Stimulated activated CD8-positive, alpha-beta memory T cell treated with anti-CD3 and anti-CD28 coated beads, Interleukin-15, amount 100 ng/mL, for 48 hours (primary cell): ENCODE measurements at places on chromosomes 11 and 22.

DNA sequence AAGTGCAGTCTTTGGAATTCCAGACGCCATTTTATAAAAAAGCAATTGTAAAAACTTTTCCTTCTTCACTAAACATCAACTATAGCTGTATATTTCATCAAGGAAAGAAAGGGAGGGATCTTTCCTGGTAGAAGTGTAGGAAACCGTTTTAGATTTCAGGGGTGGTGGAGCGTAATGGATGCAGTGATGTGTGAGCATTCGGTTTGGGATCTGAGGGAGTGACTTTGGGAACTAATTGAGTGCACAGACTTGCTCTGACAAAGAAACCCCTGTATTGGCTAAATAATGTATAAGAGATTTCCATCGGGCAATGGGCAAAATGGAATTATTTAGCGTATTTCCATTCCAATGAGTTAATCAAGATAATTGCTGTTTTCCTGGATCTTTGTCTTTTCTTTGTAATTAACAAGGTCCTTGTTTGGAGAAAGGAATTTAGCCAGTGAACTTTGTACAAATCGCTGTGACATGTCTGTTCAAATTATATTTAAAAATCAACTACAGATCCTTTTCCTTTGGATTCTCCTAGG, 125.0 kb upstream of the NARS2 start:
- DNase-seq, result no peak

DNA sequence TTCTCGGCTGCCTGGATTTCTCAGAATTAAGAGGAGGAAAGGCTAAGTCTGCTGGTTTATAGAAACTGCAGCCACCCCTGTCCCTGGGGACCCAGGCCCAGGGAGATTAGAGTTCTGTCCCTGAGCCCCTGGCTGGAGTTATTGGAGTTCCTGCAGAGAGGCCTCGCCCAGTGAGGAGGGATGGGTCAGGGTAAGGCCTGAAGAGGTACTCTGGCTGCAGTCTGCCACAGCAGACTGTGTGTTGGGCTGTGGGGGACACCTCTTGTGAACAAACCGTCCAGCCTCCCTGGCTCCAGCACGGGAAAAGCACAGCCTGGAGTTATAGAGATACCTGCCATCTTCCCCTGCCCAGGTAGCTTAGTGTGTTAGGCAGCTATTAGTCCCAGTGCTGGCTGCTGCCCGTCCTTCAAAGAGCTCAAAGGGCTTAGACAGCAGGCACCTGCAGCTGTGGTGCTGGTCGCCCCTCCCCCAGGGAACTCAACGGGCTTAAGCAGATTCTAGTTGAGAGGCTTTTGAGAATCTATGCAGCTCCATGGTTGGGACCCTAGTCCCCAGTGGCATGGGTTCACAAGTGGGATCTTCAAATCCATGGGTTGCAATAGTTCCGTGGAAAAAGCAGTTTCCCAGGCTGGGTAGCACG, 36.6 kb upstream of the MUC15 start:
- no peak for DNase-seq

GRCh38 chr11:131904756-131905155, 534.3 kb downstream of the NTM start:
- no peak for DNase-seq

- DNase-seq, result no peak
Measured at GRCh38 chr11:45252134-45252856, 33.8 kb downstream of the SYT13 start.

- DNase-seq, result no peak
Measured at GRCh38 chr11:132101881-132102280, 731.5 kb downstream of the NTM start.

DNA sequence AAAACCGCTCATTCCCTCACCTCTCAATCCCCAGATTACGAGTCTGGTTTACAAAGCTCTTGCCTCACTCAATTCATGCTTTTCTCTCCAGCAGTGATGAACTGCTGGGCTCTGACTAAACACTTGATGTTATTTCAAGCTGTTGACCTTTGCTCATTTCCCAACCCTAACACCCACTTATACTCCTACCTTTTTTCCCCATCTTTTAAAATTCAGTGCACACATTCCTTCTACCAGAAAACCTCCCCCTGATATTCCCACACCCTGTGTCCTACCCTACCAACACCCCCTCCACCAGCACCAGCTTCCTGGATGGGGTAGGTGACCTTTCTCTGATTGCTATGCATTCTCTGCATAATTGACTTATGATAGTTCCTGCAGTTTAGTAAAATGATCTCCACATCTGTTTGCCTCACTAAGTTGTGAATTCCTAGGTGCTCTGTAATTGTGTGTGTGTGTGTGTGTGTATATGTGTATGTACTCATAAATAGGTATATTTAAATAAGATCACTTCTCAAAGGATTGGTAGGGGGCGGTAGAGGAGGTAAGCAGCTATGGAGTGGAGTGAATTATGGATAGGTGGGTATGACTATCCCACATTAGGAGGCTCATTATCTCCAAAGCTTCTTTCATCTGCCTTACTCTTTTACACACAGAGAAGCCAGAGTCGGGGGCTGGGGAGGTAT, 842 bp downstream of the HEPACAM start:
- no peak for DNase-seq

GRCh38 chr11:12110714-12111548, 541 bp downstream of the MICAL2 start:
- DNase-seq, result no peak

DNA sequence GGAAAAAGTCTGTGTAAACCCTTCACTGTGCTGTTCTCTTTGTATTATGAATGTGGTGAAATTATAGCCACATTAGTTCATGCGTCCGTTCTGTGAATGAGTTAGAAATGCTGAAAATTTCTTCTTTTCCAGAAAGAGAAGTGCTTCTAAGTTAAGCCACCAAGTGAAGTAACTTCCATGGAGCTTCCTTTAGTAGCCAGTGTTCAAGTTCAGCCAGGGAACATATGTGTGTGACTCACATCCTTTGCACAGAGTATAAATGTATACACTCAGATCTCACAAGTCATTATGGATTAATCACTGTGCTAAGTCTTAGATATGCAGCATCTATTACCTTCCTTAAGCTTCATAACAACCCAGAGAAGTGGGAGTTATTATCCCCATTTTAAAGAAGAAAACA, 3.1 kb upstream of the MMP8 start:
- DNase-seq, result no peak

DNA sequence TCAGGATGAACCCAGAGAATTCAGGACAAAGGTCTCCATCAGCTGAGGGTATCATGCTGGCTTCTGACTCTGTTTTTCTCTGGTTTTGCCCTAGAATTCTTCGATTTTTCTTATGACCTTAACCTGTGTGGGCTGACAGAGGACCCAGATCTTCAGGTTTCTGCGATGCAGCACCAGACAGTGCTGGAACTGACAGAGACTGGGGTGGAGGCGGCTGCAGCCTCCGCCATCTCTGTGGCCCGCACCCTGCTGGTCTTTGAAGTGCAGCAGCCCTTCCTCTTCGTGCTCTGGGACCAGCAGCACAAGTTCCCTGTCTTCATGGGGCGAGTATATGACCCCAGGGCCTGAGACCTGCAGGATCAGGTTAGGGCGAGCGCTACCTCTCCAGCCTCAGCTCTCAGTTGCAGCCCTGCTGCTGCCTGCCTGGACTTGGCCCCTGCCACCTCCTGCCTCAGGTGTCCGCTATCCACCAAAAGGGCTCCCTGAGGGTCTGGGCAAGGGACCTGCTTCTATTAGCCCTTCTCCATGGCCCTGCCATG, 16.8 kb downstream of the SERPING1 start:
- no peak for DNase-seq

DNA sequence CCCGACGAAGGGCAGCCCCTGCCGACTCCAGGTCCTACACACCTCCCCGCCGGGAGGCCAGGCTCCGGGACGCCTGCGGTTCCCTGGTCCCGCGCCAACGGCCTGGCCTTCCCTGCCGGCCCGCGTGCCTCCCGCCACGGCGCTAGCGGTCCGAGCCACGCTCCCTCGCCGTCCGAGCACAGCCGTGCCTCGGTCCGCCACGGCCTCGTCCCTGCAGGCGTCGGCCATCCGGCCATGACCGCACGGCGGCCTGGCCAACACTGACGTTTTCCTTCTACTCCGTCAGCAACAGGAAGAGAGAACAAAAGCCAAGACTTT, 532 bp downstream of the EIF4G2 start:
- no peak for DNase-seq

- DNase-seq, result no peak
Measured at GRCh38 chr11:20707876-20708275, 38.5 kb downstream of the NELL1 start.

- DNase-seq, result no peak
Measured at GRCh38 chr11:67293090-67293489, 4.0 kb downstream of the ANKRD13D start.

- no peak for DNase-seq
Measured at GRCh38 chr11:132674151-132674550, 858.1 kb downstream of the OPCML start.

GRCh38 chr11:131371791-131372104, 1.3 kb downstream of the NTM start:
- no peak for DNase-seq

GRCh38 chr11:111400595-111400994, 21.5 kb upstream of the POU2AF1 start:
- no peak for DNase-seq

GRCh38 chr11:11072067-11072466, 214.2 kb upstream of the ZBED5 start:
- no peak for DNase-seq

DNA sequence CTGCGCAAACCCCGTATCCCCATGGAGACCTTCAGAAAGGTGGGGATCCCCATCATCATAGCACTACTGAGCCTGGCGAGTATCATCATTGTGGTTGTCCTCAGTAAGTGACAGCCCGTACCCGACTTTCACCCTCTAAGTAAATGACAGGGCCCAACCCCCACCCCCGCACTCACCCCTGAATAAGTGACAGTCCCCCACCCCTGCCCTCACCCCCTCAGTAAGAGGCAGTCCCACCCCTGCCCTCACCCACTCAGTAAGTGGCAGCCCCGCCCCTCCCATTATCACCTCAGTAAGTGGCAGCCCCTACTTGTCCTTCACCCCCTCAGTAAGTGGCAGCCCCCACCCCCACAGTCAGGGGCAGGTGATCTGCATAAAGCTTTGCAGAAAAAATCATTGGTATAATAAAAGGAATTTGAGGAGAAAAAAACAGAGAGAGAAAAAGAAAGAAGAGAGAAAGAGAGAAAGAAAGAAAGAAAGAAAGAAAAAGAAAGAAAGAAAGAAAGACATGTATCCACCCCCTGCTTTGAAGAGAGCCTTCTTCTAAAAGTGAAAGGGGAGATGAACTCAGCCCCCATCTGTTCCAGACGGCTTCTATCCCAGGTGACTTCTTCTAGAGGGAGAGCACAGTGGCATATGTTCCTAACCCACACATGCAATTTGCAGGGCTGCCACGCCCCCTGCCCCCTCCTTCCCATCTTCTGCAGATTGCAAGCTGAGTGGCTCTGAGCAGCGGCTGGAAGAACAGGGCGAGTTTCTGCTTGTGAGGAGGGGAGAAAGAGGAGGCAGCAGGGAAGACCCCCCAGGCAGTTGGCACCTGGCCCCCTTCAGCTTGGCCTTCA, 12.5 kb upstream of the SMIM35 start:
- no peak for DNase-seq

- no peak for DNase-seq
Measured at GRCh38 chr11:13391217-13391616, 71.8 kb downstream of the BTBD10 start.

- DNase-seq, result no peak
Measured at GRCh38 chr11:123054301-123055065, 7.5 kb downstream of the HSPA8 start.

- no peak for DNase-seq
Measured at GRCh38 chr11:924406-925157, 1.1 kb upstream of the AP2A2 start.

DNA sequence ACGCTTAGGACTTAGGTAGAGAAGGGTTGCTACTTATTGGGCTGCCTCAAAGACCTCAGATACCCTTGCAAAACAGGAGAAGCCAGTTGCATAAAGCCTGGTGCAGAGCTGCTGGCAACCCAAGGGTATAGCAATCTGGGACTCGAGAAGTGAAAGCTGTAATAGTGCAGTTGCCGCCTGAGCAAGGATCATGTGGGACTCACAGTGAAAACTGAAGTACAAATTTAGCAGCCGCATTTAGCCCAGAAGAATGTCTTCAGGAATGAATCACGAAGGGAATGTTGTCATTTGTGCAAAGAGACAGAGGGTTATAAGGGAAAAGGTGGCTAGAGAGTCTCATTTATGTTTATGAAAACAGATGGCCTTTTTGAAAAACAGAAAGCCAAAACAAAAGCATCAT, 267.2 kb downstream of the TENM4 start:
- DNase-seq, result no peak

DNA sequence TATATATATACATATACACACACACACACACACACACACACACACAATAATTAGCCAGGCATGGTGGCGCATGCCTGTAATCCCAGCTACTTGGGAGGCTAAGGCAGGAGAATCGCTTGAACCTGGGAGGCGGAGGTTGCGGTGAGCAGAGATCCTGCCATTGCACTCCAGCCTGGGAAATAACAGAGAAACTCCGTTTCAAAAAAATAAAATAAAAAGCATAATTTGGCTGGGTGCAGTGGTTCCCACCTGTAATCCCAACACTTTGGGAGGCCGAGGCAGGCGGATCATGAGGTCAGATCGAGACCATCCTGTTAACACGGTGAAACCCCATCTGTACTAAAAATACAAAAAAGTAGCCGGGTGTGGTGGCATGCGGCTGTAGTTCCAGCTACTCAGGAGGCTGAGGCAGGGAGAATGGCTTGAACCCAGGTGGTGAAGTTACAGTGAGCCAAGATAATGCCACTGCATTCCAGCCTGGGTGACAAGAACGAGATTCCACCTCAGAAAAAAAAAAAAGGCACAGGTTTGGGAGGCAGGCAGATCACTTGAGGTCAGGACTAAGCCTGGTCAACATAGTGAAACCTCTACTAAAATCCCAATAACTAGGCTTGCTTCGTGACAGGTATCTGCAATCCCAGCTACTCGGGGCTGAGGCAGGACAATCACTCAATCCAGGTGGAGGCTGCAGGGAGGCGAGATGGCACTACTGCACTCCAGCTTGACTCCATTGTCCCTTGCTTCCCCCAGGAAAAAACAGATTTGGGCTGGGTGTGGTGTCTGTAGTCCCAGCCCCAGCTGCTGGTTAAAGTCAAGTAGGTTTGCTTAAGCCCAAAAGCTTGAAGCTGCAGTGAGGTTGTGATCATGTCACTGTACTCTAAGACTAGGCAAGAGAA, 11.8 kb upstream of the WDR74 start:
- DNase-seq, result no peak

GRCh38 chr11:111612224-111612623, 10.0 kb downstream of the SIK2 start:
- DNase-seq, result no peak

- DNase-seq, result no peak
Measured at GRCh38 chr11:1205987-1206331, 16.9 kb upstream of the MUC5B start.

DNA sequence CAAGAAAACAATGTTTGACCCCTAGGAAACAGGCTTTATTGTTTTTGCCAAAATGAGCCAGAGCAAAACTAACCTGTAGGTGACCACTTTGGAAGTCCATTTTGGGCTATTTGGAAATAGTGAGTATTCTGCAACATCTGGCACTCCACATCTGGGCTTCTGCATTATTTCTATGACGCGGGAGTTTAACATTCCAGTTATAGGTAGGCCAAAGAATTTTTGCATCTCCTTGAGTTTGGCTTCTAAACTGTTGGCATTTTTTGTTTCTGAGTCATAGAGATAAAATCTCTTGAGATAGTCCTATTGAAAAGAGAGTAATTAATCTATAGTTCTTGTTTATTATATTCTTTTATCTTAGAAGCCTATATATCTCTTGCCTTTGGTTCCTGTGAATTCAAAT, 2.9 kb downstream of the MMP7 start:
- DNase-seq, result no peak
